ENCODE measurements at places on chromosomes 1 and 21.

DNA sequence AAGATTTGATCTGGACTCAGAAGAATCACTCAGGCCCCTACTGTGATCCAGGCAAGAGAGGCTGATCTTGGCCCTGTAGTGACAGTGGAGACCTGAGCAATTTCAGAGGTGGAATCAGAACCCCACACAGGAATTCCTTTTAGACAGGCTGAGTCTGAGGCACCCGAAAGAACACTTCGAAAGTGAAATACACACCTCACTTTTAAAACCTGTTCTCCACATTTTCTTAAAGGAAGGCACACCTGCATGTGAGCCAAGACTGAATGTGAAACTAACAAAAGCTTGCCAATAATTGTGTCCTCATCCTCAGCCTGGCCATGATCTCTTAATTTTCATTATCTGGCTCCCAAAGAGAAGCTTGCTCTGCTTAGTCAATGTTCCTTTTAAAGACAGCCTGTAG is 32.2 kb downstream of the SIPA1L2 start:
- DNase-seq = no peak

DNA sequence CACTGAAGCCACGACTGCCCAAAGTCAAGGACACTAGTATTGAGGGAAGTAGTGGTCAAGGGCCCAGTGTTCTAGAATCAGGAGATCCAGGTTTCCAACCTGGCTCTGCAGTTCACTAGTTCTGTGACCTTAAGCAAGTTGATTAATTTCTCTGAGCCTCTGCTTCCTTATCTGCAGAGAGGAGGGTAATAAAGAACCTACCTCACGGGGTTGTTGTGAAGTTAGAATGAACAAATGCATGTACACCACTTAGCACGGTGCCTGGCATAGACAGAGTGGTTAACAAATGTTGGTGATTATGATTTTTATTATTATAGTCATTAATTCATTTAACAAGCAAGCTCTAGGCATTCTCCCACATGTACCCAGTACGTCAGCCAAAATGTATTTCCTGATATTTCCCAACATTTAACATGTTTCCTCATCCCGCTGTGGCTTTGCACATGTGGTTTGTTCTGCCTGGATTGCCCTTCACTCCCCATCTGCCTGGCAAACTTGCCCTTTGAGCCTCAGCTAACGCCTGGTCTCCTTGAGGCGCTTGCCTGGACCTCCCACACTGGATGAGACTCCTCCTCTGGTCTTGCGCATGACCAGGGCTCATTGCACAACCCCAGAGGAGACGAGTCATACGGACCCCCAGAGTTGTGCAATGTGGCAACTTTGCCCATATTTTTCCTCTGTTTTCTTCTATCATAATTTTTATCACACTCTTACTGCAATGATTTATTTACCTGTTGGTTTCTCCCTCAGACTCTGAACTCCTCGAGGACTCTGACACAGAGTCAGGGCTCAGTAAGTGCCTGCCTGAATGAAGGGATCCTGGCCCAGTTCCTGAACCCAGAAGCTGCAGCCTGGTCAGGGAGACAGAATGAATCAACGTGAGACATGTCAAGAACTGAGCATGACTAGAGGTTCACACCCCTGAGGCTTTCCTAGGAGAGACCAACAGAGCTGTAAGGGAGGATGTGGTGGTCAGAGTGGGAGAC is 20.7 kb upstream of the MFSD2A start:
- no peak for DNase-seq

- DNase-seq = no peak
Measured at GRCh38 chr1:175341631-175342429, 149.3 kb upstream of the KIAA0040 start.

DNA sequence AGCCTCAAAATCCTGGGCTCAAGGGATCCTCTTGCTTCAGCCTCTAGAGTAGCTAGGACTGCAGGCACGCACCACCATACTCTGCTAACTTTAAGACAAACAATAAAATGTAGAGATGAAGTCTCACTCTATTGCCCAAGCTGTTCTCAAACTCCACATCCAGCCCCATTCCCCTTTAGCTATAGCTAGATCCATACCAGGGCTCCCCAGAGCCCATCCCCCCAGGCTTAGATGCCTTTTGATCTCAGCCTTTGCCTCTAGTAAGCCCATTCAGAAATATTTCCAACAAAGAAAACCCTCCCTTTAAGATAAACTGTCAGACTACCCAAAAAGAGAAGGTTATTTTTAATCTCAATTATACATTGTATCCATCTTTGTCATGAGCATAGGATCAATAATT is 325.4 kb downstream of the CHRM3 start:
- no peak for DNase-seq

- DNase-seq = no peak
Measured at GRCh38 chr1:190852611-190853010, 374.9 kb upstream of the BRINP3 start.

DNA sequence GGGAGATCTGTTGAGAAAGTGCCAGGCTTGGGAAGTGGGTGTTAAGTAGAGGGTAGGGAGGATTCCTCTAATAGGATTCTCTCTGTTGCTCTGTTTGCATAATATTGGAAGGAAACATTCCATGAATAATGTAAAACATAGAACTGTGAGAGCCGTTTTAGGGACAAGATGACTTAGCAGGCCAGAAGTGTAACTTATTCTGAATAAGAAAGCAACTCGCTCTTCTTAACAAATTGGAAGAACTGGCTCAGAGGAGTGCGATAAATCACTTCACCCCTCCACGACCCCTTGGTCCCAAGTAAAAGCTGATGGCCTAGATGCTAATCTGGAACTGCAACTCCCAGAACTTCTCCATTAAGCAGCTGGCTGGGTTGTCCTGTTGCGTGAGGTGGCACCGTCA is 19.1 kb downstream of the SIM2 start:
- no peak for DNase-seq

DNA sequence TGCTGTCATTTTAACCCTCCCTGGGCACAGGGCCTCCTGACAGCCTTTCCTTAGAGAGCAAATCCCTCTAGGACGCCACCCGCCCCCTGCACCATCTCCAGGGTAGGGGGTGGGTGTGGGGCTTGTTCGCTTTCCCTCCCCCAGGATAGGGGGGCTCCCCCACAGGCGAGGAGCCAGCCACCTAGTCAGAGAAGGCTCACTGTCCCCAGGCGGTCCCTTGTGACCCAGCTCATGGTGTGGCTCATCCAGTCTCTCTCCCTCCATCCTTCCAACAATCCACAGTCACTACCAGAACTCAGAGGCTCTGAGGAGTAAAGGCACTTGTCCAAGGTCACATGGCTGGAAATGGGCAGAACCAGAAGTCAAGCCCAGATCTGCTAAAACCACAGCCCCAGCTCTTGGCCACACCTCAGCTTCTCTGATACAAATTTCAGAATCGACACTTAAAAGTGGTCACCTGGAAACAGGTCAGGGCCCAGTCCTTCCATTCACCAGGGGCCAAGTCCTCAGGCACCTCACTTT is 89.8 kb downstream of the MRPL37 start:
- DNase-seq = no peak
